ENCODE measurements at places on chromosomes 2 and 18.
A peak's percentile ranks its signal among the peaks of the same experiment; 100 is the strongest.

- no peak for DNase-seq
Observed at GRCh38 chr18:66077066-66077465, 326.3 kb downstream of the CDH7 start.

DNA sequence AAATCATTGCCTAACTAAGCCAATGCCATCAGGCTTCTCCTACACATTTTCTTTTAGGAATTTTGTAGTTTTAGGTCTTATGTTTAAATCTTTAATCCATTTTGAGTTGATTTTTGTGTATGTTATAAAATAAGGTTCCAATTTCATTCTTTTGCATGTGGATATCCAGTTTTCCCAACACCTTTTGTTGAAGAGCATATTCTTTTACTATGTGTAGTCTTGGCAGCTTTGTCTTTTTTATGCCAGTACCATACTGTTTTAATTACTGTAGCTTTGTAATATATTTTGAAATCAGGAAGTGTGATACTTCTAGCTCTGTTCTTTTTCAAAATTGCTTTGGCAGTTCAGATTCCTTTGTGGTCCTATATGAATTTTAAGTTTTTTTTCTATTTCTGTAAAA is 11.0 kb downstream of the FASTKD2 start:
- DNase-seq = no peak

DNA sequence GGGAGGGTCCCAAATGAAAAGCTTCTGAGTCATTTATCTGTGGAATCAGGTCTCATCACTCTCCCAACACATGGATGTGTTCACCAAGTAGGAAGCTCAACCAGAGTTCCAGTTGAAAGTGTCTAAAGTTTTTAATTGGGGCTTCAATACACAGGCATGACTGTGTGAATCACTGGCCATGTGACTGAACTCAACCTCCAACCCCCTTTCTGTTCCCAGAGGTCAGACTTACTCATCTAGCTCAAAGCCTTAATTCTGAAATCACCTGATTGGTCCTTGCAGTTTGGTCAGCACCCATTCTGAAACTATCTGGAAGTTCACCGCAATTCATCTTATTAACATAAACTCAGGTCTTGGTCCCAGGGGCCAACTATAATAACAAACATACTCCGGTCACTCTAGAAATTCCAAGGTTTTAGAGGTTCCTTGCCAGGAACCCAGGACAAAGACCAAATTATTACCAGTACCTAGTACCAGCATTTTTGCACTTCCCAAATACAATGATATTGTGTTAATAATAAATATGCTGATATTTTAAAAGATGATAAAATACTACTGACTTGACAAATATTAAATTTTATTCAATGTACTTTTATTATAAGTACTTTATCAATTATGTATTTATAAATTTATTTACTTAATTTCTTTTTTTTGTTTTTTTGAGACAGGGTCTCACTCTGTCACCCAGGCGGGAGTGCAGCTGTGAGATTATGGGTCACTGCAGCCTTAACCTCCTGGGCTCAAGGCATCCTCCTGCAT is 10.7 kb upstream of the RBM45 start:
- DNase-seq = no peak

GRCh38 chr2:42367835-42368234 is 6.8 kb upstream of the COX7A2L start:
- no peak for DNase-seq

DNA sequence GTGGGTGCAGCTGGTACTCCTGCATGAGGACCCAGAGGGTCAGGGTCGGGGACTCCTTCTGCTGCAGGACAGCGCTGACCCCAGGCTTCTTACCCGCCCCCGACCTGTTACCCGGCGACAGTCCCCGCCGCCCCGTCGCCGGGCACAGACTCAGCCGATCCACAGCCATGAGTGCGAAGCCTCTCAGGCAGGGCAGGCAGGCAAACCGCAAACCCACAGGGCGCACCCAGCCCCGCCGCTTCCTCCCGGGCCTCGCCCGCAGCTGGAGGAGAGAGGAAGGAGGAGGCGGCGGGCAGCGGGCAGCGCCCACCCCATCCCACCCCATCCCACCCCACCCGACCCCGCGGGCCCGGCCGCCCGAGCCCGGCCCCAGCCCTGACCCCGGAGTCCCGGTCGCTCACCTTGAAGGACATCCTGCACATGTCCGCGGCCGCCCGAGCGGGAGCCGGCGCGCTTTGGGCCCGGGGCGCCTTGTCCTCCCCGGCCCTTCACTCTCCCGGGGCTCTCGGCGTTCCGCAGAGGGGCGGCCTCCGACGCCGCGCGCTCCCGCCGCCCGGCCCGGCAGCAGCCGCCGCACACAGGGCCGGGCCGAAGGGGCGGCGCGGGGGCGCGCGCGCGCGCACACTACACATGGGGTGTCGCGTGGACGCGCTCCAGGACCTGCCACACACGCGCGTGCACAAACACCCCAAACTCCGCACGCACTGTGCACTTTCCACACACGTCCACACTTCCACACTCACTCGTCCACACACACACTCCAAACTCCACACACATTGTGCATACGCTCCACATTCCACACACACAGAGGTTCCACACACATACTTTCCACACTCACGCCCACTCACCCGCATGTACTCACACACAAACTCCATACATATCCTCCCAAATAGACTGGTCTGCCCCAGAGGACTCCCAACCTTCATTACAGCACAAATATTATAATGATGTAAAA is at the start of gene ANKRD29:
ANKRD29 (minus strand) TSS at position 603 of the 955 bp plus-strand sequence; CDS start at position 422, 181 bp downstream.
- peak; percentile 88 for DNase-seq

DNA sequence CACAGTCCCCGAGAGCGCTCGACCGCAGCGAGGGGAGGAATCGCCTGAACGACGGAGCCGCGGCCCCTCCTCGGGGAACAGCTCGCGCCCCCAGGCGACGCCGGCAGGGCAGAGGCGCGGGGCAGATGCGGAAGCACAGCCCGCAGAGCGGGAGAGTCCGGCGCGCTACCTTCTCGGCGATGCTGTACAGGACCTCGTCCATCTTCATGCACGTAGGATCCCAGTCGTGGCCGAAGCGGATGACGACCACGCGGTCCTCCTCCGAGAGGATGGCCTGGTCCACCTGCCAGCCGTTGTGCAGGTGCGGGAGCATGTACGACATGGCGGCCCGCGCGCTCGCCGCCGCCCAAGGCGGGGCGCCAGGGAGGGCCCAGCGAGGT is 302 bp downstream of the TXNL4A start:
- peak; percentile 91 for DNase-seq

DNA sequence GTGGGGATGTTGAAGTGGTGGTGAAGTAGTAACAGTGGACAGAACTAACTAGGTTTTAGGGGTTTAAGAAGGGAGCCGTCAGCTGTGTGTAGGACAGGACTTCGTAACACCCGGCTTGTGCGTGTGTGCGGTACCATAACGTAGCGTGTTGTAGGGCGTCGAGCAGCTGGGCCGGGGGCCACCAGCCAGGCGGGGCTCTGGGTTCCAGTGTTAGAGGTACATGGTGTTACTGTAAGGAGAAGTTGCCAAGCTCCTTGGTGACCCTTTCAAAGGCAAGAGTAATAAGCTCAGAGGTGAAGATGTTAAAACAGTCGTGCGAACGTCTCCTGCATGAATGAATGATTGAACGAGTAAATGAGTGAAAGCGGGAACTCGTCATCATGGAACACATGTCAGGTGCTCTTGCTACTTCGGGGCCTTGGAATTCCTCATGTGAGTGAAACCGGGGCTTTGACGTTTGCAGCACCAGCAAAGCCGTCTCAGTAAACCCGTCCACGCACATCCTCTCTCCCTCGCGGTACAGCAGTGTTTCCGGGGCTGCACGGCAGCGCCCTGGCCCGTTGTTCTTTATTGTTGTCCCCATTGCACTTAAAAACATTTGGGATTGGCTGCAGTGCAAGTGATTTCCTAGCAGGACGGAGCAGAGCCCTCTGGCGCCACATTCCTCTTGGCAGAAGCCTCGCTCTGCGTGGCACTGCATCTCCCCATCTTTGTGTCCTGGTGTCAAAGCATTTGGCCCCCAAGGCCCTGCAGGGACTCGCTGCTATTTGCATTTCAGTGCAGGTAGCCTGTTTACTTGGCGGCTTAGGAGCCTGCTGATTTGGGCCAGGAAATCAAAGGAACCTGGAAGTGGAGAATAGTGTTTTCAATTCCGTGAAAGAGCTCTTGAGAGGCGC is 115.0 kb downstream of the GBX2 start:
- no peak for DNase-seq

DNA sequence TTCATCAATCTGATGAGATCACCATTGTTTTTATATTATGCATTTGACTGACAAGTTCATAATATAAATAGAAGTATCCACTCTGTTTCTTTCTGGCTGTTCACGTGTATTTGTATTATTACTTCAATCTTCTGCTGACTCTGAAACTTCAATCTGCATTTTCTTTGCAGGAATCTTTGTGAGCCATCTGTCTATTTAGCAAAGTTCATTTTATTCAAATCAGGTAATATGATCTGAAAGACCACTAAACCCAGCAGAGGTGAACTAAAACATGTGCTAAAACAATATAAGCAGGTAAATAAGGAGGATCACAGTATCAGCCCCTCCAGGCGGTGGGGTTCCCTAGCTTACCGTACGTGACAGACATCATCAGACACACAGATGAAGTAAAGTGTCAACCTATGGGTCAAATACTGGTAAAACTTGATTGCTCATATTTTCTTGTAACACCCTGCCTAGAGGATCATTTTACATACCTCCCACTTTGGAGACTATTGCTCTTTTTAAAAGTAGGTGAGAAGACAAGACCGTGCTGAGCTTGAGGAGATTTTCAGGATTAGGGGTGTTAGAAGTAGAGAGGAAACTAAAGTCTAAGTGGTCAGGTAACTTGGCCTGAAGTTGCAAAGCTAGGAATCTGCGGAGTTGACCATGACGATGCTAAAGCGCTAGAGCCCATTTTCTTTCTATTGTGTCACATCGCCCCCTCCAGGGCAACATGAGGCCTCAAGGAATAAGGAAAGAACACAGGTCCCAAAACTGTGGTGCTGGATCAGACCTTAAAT is 9.0 kb downstream of the DTNB start:
- peak; percentile 73 for DNase-seq

DNA sequence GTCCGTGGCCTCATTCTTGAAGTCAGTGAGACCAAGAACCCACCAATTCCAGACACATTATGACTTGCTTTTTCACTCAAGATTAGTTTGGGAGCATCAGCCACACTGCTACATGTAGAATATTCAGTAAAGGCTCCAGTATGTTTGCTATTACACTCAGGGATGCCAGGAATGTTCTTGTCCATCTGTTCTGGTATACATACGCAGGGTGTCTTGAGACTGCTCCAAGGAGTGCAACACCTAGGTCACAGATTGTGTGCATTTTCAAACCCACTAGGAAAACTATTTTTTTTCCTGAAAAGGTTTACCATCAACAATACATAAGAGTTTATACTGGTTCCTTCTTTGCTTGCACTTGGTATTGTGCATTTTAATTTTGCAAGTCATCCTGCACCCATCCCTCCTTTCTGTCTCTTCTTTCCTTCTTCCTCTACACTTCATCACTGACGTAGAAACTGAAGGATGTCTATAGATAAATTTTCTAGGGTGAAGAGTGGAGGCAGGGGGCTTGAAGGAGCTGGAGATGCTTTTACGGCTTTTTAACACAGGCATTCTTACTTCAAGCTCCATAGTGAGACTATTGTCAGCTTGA is 35.3 kb upstream of the MAP2 start:
- DNase-seq = no peak

- no peak for DNase-seq
Observed at GRCh38 chr18:79275461-79275860, 120.3 kb upstream of the NFATC1 start.

DNA sequence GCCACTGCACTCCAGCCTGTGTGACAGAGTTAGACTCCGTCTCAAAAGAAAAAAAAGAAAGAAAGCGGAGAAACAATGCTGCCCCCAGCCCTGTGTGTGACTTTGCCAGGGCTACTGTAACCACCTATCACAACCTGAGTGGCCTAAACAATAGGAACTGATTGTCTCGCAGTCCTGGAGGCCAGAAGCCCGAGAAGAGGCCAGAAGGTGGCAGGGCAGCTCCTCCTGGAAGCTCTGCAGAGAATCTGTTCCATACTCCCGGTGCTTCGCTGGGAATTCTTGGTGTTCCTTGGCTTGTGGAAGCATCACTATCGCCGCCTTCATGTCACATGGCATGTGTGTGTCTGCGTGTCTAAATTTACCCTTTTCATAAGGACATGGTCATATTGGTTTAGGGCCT is 14.4 kb upstream of the RAB17 start:
- no peak for DNase-seq

DNA sequence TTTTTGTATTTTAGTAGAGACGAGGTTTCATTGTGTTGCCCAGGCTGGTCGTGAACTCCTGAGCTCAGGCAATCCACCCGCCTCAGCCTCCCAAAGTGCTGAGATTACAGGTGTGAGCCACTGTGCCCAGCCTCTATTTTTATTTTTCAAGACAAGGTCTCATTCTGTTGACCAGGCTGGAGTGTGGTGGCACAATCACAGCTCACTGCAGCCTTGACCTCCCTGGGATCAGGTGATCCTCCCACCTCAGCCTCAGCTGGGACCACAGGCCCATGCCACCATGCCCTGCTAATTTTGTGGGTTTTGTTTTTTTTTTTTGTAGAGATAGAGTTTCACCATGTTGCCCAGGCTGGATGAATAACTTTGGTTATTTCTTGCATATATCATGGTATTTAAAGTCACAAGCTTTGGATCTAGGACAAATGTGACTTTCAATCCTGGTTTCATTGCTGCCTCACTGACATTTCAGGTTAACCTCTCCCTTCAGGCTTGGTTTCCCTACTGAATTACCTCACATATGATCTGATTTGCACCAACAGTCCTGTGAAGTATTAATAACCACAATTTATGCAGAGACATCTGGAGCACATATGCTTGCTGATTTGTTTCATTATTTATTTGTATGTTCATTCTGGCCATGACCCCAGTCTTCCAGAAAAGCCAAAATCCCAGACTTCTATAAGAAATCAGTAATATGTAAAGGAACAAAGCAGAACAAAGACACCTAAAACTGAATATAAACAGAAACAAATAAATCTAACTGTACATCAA is 17.5 kb upstream of the RAB31 start:
- DNase-seq = no peak

GRCh38 chr2:120899771-120900170 is 164.1 kb downstream of the GLI2 start:
- no peak for DNase-seq

- no peak for DNase-seq
Observed at GRCh38 chr2:17482651-17483050, 35.6 kb downstream of the RAD51AP2 start.

All from activated CD4-positive, alpha-beta T cell treated with anti-CD3 and anti-CD28 coated beads, Interleukin-2, amount 10 ng/mL, durations not matched to agents 24 days and 14 days (primary cell).